ENCODE measurements at places on chromosomes 11 and 22.

GRCh38 chr11:41849250-41849649 lies 389.8 kb upstream of the LRRC4C start:
- DNase-seq, result no peak

GRCh38 chr11:130157101-130157500 lies 2.5 kb upstream of the ST14 start:
- DNase-seq, result no peak

GRCh38 chr22:17046566-17047348 lies 38.0 kb upstream of the IL17RA start:
- DNase-seq, result no peak

- no peak for DNase-seq
Observed at GRCh38 chr22:50461536-50461935, 13.3 kb downstream of the SBF1 start.

DNA sequence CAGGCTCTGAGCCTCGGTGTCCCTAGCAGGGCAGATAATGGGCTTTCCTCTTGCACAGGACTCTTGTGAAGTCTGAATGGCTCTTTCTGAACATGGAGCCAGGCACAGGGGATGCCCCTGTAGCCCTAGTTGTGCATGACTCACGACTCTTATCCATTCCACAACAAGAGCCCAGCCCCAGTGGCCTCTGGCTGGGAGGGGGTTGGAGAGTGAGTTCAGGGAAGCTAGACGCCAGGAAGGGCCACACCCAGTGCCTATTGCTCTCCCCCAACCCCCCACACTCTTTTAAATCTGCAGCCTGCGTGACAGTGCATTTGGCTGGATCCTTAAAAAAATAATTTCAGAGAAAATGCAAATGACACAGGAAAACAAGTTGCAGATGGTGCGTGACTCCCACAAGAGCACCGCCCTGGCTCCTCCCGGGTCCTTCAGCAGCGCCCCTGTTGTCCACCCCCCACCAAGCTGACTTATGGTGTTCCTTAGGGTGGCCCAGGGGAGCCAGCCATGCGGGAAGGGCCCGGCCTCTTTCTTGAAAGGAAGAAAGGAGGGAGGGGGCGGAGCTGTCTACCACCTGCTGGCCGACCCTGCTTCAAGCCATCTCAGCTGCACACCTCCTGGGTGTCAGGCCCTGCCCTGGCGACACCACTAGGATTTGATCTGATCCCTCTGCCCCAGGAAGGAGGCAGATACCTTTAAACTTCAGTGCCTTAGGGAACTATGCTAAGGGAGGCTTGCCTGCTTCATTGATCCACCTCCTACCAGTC lies 74.7 kb downstream of the MN1 start:
- peak; percentile 51 for DNase-seq

DNA sequence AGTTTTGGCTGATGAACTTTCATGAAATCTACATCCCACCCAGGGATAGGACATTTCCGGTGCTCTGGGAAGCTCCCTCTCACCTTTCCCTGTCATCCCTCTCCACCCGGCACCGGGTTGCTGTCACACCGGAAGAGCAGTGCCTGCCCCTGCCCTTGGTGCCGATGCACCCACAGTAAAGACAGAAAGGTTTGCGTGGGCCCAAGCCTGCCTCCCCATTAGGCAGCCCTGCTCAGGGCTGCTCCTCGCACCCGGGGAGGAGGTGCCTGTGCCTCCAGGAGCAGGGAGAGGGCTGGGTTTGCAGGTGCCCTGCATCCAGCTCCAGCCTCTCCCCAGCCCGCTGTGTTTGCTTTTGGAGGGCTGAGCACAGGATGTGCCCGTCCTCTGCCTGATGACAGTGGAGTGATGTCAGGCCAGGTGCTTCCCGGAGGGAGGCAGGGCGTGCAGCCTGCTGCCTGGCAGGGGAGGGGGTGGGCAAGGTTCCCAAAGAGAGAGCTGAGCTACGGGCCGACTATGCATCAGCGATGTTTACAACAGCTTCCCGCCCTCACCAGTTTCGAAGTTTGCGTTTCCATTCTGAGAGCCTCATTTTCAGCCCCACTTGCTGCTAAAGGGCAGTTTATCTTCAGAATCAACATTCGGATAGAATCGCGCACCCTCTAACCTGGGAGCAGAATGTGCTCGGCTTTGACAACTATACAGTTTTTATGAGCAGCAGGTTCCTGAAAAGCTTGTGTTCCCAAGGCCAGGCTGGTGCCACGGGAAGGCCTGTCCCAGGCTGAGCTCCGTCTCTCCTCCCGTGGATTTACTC lies 83.2 kb upstream of the CLDN5 start:
- DNase-seq, result no peak

DNA sequence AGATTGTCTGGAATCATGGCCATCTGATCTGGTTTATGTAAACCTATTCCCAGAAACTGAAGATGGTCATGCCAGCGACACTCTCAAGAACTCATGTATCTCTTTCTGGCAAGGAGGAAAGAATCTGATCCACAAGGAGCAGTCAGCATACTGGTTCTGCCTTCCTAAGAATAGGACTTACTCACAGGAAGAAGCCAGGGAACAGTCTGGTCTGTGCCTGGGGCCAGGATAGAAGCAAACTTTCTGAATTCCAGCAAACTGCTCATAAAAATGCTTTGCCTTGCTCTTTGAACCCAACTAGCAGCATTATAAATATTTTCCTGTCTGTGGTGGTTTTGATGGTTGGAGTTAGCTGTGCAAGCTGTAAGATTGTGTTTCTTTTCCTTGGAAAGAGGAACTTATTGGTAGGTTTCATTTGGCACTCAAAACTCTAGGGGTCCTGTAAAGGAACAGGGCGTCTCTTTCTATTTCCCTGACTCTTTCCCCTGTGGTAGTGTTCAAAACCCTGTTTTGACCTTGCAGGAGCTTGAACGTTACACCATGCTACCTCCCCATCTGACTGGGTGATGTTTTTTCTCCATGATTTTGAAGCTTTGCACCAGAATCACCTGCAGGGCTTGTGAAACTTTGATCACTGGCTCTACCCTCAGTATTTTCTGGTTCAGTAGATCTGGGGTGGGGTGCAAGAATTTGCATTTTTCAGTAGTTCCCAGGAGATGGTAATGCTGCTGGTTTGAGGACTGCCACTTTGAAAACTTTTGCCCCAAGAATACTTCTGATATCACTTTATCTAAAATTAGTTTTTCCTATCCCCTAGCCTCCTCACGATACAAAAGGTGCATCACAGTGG lies 627.8 kb upstream of the ANO5 start:
- DNase-seq, result peak; percentile 0

GRCh38 chr11:79541466-79541865 lies 100.6 kb upstream of the TENM4 start:
- no peak for DNase-seq

GRCh38 chr11:2109541-2110019 lies 29.6 kb downstream of the IGF2 start:
- DNase-seq, result peak; percentile 41
